ENCODE measurements at places on chromosomes 2 and 18.

DNA sequence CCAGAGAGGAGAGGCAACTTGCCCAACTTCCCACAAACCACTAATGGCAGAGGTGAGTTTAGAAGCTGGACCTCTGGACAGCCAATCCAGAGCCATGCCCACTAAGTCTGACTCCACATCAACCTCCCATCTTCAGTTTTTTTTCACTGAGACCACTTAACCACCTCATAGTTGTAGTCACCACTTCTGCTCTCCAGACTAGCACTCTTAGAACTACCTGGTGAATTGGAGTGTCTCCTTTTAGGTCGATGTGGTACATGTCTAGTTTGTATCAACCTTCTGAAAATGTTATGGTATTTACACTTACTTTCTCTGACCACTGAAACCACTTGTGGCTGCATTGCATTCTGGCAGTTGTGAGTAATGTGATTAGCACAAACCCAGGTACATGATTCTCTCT, 743.6 kb upstream of the FANCL start:
- no peak for DNase-seq

DNA sequence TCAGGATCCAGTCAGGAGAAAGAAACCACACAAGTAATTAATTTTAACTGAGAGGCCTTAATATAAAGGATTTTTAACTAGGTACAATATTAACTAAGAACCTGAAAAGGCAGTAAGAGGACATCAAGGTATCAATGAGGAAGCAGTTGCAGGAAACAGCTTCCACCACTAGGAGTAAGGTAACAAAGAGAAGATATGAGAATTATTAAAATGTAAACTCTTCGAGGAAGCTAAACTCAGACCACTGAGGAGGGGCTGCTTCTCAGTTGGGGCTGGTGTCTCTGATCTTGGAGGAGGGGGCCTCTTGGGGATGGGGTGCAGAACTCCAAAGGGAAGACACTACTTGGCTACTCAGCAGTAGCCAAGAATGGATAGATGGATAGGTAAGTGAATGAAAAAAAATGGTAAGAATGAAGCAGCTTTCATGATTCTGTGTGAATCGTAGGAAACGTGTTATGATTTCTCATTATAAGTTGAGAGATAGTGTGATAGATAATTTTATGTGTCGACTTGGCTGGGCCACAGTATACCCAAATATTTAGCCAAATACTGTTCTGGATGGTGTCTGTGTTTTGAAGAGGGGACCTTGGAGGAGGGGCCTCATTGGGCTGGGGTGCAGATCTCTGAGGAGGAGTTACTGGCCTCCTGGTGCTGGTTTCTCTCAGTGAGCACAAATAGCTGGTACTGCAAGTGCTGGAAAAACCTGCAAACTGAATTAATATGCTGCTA, 547.7 kb upstream of the LRRTM1 start:
- no peak for DNase-seq

GRCh38 chr2:221377066-221377465, 195.0 kb downstream of the EPHA4 start:
- no peak for DNase-seq

- no peak for DNase-seq
Measured at GRCh38 chr2:23423062-23423872, 38.3 kb downstream of the KLHL29 start.

- DNase-seq: no peak
Measured at GRCh38 chr2:123061534-123061933, 963.6 kb upstream of the CNTNAP5 start.

DNA sequence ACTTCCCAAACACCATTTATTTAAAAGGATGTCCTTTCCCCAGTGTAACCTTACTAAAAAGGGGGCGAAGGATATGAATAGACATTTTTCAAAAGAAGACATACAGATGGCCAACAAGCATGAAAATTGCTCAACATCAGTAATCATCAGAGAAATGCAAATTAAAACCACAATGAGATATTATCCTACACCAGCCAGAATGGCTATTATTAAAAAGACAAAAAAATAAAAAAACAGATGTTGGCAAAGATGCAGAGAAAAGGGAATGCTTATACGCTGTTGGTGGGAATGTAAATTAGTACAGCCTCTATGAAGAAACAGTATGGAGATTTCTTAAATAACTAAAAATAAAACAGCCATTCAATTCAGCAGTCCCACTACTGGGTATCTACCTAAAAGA, 142.3 kb upstream of the NT5C1B start:
- no peak for DNase-seq

- no peak for DNase-seq
Measured at GRCh38 chr2:214628091-214628490, 181.4 kb downstream of the BARD1 start.

GRCh38 chr2:59312967-59313940, 1072.1 kb upstream of the FANCL start:
- no peak for DNase-seq

GRCh38 chr2:111219734-111220505, 99.2 kb downstream of the BCL2L11 start:
- DNase-seq: no peak

GRCh38 chr2:170818036-170818751, 1.5 kb downstream of the GAD1 start:
- no peak for DNase-seq

- no peak for DNase-seq
Measured at GRCh38 chr2:144230448-144231085, 289.4 kb downstream of the ZEB2 start.

GRCh38 chr2:2793925-2794560, 463.0 kb upstream of the MYT1L start:
- DNase-seq: no peak

DNA sequence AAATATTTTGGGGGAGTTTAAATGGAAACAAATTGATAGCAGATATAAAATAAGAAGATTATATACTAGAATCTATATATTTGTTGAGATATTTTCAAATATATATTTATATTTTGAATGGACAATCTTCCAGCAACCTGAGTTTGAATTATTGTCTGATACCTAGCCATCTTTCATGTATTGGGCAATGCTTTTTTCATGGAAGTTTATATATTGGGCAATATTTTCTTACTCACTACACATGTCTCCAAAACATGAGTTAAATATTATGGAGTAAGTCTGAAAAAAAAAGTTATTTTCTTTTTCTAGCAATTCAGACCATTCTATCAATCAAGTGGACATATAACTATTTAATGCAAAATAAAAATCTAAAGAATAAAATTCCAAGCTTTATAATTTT, 295.2 kb downstream of the NYAP2 start:
- no peak for DNase-seq

DNA sequence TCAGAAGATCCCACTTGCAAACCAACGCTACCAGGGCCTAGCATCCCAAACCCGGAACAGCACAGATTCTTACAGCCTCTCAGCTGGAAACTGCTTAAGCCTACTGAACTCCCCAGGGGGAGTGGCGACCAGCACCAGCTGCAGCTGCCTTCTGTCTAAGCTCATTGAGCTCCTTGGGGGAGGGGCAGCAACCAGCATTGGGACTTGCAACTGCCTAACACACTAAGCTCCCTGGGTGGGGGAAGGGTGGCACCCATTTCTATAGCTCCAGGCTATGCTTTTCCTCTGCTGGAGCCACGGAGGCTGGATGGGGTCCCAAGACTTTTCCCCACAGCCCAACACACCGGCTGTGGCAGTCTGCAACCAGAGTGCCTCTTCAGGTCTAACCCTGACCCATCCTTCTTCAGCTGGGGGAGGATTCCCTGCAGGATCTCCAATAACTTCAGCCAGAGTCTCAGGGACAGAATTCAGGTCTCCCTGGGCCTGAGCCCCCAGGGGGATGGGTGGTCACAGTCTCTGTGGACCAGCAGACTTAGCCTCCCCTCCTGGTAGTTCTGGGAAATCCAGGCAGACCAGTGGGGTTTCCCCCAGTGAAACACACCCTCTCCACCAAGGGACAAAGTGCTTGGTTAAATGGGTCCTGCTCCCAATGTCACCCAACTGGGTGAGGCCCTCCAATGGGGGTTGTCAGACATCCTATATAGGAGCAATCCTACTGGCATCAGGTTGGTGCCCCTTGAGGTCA, 45.9 kb upstream of the ITGA4 start:
- DNase-seq: no peak

- DNase-seq: no peak
Measured at GRCh38 chr18:11889284-11889683, 18.8 kb downstream of the MPPE1 start.

GRCh38 chr2:239514754-239515530, 114.1 kb upstream of the HDAC4 start:
- DNase-seq: no peak

DNA sequence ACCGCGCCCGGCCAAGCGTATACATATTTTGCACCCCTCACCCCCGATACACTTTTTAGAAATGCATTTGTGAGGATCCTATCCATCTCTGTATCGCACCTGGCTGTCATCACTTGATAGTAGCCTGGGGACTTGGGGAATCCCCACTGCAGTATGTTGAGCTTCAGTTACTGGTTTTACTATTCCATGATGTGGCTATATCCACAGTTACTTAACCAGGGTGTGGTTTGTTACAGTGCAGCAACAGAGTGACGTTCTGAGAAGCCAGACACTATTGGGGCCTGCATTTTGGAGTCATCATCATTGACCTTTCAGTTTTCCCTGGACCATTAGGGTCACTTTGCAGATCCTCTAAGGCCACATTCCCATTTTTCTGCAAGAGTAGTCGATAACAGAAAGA, 212.7 kb downstream of the AGAP1 start:
- DNase-seq: no peak

- DNase-seq: no peak
Measured at GRCh38 chr2:69945441-69945840, 16.0 kb downstream of the ASPRV1 start.

DNA sequence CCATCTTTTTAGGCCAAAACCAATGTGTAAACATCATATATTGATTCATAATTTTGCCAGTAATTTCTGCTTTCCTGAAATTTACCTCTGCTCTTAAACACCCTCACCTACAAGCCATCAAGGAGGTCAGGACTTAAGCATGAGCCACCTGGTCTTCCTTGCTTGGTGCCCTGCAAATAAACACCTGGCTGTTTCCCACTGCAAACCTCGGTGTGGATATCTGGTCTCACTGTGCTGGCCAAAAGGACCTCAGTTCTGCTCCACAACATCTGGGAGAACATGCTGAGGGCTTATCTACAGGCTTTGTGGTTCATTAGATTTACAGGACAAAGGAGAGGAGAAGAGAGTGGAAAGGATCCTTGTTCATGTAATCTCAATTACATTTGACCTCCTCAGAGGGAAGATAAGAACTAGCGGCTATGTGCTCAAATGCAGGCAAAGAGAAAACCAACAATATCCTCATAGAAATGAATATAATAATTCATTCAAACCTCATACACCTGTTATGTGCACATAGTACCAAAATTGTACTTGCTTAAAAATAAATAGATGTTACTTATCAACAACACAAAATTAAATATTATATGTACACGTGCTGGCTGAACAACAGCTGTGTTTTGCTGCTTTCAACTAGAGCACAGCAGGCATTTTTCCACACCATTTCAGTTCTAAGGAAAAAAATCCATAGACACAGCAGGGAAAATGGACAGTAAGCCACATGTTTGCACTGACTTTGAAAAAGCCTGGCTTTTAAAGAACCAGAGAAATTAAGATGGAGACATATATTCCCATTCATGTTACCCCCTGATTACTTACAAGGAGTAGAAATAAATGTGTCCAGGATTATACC, 465.1 kb downstream of the LPIN1 start:
- no peak for DNase-seq

GRCh38 chr2:100125626-100126025, 16.8 kb downstream of the AFF3 start:
- DNase-seq: no peak

DNA sequence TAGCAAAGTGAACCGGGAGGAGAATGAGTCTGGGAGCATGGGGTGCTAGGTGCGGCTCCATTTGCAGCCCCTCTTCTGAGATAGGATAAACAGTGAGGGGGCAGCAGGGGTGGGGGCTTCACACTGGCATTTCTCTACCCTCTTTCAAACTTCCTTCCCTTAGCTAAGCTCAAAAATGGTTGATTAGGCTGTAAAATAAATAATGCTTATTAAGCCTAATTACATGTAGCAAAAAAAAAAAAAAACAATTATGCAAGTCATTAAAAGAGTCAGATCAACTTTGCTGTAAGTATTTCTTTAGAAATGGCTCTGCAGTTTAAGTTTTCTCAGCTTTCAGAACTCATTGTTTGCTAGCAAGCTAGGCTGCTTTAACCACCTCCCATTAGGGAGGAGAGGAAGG, 182.7 kb upstream of the FBXO11 start:
- no peak for DNase-seq

GRCh38 chr2:237885931-237886684, 26.7 kb downstream of the RAMP1 start:
- DNase-seq: no peak

- DNase-seq: no peak
Measured at GRCh38 chr2:202158796-202159195, 79.6 kb downstream of the SUMO1 start.

GRCh38 chr2:68710756-68711155, 23.9 kb upstream of the ARHGAP25 start:
- no peak for DNase-seq

DNA sequence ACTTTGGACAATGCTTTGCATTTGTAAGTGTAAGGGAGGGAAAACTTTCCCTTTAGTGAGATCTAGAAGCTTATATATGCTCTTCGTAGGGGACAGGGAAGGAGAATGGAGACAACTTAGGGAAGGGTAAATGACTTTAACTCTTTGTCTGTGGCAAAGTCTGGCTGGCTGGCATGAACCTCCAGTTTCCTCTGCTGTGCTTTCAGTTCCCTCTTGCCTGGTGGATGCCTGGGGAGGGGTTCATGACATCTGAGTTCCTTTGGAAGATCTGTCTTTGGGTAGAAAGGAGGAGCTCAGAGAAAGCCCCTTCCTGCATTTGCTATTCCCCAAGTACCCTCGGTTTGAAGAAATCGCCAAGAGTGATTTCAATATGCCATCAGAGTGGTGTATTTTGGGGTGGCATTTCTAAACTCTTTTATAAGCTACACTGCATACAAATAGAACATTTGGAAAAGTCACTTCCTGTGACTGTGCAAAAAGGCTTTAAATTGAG, 143.6 kb downstream of the VAPA start:
- no peak for DNase-seq

DNA sequence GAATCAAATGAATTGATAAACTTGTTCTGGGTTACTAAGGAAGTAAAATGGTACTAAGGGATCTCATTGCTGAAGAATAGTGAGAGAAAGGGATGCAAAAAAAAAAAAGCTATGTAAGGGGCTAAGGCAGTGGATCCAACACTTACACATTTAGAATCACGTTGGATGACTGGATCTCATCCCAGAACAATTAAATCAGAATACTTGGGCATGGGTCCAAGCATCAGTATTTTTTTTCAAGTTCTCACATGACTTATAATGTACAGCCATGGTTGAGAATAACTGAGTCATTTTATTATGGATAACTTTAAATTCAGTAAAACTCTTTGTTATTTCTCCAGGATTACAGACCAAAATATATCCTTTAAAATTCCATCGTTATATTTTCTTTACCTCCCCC, 8.5 kb downstream of the DSC1 start:
- no peak for DNase-seq

- no peak for DNase-seq
Measured at GRCh38 chr2:16653799-16654198, 11.8 kb downstream of the CYRIA start.

- no peak for DNase-seq
Measured at GRCh38 chr2:226118471-226119429, 680.9 kb downstream of the IRS1 start.

- no peak for DNase-seq
Measured at GRCh38 chr2:10457846-10458598, 9.9 kb upstream of the ODC1 start.

GRCh38 chr2:15665943-15666460, 74.3 kb downstream of the DDX1 start:
- no peak for DNase-seq
